ENCODE measurements at places on chromosomes 1 and 21.

GRCh38 chr1:46510998-46511365, 21.3 kb downstream of the DMBX1 start:
- DNase-seq: no peak

- DNase-seq: no peak
Measured at GRCh38 chr1:113694910-113695309, 64.4 kb downstream of the PHTF1 start.

DNA sequence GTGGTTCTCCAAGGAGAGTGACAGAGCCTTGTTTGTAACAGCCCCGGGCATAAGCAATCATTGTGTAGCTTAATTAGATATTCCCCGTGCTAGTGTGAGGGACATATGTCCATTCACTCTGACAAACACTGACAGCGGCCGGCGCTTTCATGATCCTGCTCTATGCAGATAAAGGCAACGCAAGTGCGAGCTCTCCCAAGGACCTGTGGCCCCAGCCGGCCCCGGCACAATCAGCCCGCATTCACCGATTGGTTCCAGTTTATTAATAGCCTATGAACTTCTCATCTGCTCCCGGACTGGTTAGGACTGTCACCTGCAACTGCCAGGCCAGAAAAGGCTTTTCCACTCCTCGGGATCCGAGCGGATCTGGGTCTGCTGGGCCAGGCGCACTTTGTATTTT, 18.0 kb upstream of the OLIG1 start:
- no peak for DNase-seq

DNA sequence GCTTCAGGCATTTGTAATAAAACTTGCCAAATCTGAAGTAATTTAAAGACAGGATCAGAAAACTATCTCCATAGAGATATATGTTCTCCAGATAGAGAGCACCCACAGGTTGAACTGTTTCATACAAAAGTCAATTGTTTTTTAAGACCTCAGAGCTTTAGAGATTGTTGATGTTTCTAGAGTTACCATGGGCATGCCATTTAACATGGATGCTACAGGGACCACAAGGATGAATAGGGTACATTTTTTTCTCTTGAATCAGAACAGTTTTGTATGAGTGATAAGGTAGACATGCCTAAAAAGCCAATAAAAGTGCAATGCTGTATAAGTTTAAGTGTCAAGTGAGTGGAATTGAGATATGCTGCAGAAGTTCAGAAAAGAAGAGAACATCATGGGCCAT, 511.0 kb upstream of the CAMK1G start:
- DNase-seq: no peak

DNA sequence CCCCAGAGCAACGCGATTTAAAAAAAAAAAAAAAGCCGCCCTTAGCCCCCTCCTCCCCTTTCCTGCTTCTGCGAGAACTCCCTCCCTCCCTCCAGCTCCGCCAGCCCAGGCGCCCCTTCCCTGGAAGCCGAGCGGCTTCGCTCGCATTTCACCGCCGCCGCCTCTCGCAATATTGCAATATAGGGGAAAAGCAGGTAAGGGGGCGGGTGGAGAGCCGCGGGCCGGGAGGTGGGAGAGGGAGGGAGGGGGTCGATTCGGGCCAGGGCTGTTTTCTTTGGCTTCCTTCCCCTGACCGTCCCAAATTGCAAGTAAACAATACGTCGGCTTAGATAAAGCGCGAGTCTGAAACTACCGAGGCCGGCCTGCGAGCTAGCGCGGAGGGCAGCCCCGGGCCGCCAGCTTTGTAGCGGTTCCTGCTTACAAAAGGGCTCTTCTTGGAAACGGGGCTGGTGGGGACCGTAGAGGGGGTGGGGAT, 408 bp downstream of the LMO4 start:
- peak; percentile 39 for DNase-seq

- DNase-seq: no peak
Measured at GRCh38 chr1:40621821-40622450, 43.5 kb downstream of the RIMS3 start.

DNA sequence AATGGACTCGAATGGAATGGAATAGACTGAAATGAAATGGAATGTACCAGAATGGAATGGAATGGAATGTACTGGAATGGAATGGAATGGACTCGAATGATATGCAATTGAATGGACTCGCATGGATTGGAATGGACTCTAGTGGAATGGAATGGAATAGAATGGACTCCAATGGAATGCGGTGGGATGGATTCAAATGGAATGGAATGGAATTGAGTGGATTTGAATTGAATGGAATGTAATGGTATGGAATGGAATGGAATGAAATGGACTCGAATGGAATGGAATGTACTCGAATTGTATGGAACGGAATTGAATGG, 99.6 kb upstream of the FBXO28 start:
- DNase-seq: no peak

DNA sequence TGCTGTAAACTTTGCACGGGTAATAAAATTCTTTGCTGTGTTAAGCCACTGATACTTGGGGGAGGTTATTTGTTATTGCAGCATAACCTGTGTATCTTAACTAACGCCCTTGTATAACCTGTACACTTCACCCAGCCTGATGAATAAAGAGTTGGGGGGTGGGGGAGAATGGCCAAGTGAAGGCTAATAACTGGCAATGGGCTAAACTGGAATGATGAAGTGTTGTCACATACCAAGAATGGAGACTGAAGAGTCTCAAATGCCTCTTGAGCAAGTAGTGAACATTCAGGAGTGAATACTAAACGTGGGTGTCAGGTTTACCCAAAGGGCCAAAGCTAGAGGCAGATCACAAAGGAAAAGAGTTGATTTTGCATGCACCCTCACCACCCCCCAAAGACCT, 169.4 kb downstream of the C1orf94 start:
- DNase-seq: no peak

DNA sequence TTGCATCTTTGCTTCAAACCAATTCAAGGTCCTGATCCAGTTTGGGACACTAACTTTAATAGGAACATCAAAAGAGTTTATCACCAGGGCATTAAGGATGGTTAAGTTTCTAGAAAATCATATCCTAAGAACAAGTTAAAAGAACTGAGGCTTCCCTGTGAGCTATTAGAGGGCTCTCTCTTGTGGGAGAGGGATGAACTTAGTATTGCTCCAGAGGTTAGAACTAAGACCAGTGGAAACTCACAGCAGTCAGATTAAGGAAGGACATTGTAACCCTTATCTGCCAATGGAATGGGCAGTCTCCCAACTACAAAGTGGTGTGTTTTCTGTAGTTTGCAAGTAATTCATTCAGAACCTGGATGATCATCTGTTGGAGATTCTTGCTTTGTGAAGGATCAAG, 36.8 kb downstream of the UBE2U start:
- DNase-seq: no peak

GRCh38 chr1:16405441-16405840, 31.8 kb downstream of the SPATA21 start:
- no peak for DNase-seq

DNA sequence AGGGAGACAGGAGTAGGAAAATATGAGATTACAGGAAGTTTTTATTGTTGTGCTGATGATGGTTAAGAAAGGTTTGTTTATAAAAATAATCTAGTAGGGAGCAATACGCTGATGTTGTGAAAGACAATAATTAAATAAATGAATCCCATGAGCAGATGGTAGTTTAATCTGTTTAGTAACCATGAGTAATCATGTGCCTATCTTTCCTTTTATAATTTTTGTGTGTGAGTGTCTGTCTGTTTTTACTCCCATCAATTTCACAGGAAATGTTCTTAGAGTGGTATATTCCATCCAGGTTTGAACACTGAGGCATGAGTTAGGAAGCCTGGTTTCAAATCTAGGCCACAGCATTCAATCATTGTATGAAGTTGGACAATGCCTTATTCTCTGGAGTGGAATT, 180.5 kb downstream of the OLFM3 start:
- no peak for DNase-seq

DNA sequence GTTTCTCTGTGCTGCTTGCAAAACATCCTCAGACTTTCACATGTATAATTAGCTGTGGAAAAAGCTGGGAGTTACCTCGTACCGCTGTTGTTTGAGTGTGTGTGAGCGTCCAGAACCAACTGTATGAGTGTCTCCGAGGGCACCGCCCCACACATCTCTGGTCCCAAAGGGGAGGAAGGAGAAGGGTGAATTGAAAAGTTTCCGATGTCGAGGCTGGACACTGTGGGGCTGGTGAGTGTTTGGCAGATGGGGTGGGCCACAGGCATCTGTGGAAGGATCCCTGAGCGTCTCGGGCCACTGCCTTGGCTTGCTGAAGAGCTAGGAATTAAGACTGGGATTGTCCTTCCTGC, 1.2 kb downstream of the ATP2B4 start:
- peak; percentile 34 for DNase-seq

GRCh38 chr1:15238789-15239188, 8.2 kb upstream of the FHAD1 start:
- DNase-seq: no peak

DNA sequence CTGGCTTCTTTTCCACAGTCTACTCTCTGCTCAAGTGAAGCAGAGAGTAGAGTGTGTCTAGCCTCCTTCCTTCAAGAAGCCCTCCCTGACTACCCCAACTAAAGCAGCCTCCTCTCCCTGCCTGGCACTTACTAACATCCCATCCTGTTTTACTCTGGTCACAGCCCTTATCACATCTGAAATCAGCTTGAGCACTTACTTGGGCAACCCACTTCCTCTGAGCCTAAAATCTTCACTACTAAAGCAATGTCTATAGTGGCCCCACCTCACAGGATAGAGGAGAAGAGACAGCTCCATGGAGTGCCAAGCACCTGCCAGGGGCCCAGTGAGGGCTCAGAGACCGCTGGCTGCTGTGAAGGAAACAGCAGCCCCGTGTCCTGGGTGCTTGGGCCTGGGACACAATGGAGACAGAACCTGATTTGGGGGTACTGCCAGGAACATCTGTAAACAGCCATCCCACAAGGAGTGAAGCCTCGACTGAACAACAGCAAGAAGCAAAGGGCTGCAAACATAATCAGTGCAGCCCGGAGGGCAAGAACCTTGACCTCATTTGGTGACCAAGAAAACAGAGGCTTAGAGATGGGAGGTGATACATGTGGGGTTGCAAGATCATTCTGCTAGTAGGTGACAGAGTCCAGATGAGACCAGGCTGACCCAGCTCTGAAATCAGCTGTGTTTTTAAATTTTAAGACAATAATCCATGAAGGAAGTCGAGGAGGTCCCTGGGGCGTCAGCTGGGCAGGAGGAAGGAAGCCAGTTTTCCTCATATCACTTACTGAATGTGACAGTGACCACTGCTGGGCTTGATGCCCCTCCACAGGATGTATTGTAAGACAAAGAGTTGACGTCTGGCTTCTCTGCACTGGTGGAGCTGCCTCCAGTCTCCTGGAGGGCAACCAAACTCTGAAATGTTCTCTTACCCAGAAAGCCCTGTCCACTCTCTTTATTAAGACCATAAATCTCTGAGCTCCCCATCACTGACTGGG, 710.6 kb downstream of the MATN1 start:
- no peak for DNase-seq

Measured in CD4-positive, alpha-beta T cell treated with Interleukin-21 for 1 hour (primary cell).